ENCODE measurements at places on chromosomes 3 and 15.

GRCh38 chr3:117322866-117323265 lies 613.3 kb downstream of the TUSC7 start:
- no peak for DNase-seq

GRCh38 chr3:50630877-50631276 lies 13.9 kb downstream of the MAPKAPK3 start:
- no peak for DNase-seq

DNA sequence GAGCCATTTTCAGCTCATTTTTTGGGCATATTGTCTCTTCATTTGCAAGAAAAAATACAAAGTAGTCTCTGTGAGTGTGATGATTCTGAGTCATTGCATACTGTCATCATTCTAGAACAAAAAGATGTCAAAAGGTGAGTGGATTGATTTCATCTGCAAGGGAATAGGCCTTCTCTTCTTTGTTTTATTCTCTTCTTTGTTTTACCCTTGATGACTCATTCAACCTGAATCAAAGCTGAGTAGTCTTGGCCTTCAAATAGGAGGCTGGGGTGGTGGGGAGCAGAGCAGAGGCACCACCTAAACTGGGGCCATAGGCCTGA lies 25.4 kb downstream of the CYP19A1 start:
- DNase-seq, result no peak

DNA sequence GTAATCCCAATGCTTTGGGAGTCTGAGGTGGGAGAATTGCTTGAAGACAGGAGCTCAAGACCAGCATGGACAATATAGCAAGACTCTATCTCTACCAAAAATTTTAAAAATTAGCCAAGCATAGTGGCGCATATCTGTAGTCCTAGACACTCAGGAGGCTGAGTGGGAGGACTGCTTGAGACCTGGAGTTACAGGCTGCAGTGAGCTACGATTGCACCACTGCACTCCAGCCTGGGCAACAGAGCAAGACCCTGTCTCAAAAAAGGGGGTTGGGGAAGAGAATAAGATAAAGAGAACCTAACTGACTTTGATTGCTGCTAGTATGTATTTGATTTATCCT lies 755 bp downstream of the CD200R1 start:
- DNase-seq, result no peak

GRCh38 chr3:38140326-38141172 lies 2.1 kb downstream of the MYD88 start:
- no peak for DNase-seq

- no peak for DNase-seq
Observed at GRCh38 chr15:55221090-55222011, 24.6 kb upstream of the RSL24D1 start.

DNA sequence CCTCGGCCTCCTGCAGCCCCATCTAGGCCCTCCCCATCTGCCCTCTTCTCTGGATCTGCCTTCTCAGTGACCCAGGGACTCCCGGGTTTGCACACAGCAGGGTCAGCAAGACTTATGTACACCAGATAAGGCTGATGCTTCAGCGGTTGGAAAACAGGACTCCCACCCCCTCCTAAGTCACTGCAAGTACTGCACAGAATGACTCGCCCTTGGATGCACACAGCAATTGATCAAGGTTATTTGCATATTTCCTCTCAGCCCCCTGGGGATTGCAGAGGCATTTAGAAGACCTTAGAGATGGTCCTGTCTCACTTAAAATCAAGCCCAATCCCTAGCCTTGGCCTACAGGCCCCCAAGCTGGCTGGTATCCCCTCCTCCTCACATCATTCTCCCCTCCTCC lies 8.9 kb downstream of the ACAN start:
- no peak for DNase-seq

DNA sequence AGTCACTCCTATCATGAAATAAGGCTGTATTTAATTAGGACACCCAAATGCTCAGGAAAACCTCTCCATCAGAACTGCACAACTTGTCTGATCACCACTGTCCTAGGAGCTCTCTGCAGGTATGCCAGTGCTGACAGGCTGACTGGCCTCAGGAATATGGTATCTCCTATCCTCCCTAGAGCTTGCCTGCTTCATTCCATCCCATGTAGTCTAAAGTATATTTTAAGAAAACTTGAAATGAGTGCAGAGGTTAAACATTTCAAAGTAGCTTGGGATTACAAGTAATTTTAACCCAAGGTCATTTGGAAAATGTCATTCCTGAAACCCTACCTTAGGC lies 23.7 kb downstream of the FILIP1L start:
- no peak for DNase-seq

DNA sequence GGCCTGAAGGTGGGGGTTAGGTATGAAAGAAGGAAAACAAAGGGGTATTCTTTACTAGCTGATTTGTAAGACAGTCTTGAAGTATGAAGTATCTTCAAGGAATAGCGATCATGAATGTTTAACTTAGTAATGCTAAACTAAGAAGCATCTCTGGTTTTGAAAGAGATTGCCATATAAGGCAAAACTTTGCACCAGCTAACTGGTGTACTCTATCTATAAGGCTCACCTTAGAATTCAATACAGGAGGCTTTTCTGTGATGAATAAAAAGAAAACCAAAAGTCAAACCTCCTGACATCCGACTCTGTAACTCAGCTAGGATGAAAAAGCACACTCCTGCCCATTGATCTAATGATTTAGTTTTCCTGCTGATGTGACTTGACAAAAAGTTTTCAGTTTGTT lies 54.7 kb downstream of the FOXP1 start:
- DNase-seq, result no peak

- no peak for DNase-seq
Observed at GRCh38 chr3:143428294-143428693, 308.7 kb downstream of the CHST2 start.

- DNase-seq, result no peak
Observed at GRCh38 chr3:29385046-29385830, 104.4 kb downstream of the RBMS3 start.

GRCh38 chr15:86312486-86312885 lies 232.8 kb downstream of the AGBL1 start:
- DNase-seq, result no peak

Measured in effector memory CD4-positive, alpha-beta T cell (primary cell).